ENCODE measurements at places on chromosomes 2 and 18. TPM values are rescaled to one million over a fixed set of nuclear protein-coding genes. Genes with fewer than 3 reads are reported as not detected.

DNA sequence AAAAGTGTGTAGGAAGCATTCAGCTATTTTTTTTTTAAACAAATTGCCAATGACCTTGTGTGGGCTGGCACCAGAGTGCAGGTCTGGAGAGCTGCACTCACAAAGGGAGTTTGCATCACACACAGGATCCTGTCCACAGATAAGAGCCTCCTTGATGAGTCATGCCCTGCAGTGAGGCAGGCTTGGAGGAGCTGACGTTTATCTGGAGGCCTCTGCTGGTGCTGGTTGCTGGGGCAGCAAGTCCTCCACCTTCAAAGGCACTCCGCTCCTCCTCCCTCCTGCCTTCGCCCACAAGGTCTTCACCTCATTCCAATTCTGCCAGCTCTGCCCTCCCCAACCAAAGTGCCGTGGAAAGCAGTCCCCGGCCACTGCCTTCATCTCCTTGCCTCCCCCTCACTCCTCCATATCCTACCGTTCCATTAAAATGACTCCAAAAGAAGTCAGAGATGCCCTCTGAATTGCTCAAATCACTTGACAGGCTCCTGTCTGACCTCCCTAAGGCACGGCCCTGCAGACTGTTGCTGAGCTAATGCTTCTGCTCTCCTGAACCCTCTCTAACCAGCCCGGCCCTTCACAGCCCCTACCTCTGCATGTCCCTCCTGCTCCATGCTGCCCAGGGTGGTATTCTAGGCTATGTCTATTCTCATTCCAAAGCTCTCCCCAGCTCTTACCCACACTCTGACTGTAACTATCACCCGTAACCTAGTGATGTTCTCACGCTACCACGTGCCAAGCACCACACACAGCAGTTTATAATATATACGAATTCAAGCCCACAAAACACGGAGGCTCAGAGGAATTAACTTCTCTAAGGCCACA, 30.9 kb downstream of the LONRF2 start:
- no peak overlapping the region for H3K27ac ChIP-seq
- H3K4me1 ChIP-seq = peaks cover 7% of the 10 kb centered on the region
- H3K36me3 ChIP-seq = peaks cover 10% of the 10 kb centered on the region

- no peak overlapping the region for H3K27ac ChIP-seq
- DNase-seq = no peak
- no peak overlapping the region for H3K4me3 ChIP-seq
- H3K36me3 ChIP-seq = no peaks in the 10 kb centered on the region
- no peaks in the 10 kb centered on the region for H3K27me3 ChIP-seq
Observed at GRCh38 chr2:187644486-187644885, 90.3 kb upstream of the TFPI start.

- H3K4me1 ChIP-seq = peaks cover 10% of the 10 kb centered on the region
- H3K4me3 ChIP-seq = no peak overlapping the region
- no peak for DNase-seq
- H3K27me3 ChIP-seq = no peaks in the 10 kb centered on the region
Observed at GRCh38 chr2:10325278-10326145, 22.8 kb downstream of the HPCAL1 start.

DNA sequence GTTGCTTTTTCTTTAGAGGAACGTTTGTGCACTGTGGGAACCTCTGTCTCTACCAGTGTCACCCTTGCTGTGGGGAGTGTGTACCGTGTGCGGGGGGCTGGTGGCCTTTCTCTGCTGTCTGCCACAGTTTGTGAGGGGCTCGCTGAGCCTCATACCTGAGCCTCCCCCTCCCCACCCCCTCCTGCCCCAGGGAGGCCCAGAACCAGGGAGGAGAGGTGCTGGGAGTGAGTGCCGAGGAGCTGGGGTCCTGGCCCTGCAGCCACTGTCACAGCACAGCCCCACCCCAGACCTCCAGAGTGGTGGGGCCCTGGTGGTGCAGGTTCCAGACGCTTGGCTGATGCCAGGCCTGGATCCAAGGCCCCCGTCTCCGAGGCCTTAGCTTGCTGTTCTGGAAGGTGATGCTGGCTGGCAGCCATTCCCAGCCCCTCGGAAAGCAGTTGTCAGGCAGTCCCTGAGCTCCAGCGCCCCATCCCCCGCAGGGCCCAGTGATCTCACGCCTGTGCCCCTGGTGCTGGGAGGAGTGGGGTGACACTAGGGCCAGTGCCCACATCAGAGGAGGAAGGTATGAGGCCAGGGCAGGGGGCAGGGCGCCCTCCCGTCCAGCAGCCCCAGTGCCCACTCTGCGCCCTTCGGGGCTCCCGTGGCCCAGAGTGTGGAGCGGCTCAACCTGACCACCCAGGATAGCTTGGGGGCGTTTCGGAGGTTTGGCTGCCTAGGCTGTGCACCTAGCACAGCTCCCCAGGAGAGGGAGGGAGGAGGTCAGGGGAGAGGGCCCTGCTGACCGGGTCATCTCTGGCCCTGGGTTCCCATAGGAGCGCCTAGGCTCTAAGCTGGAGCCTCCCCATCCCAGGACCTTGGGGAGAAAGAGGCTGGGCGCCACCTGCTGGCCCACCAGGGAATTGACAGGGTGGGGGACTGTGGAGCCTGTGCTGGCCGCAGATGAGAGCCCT, 53.0 kb upstream of the ALPP start:
- no peaks in the 10 kb centered on the region for H3K4me1 ChIP-seq
- no peak overlapping the region for H3K27ac ChIP-seq
- DNase-seq = no peak
- H3K27me3 ChIP-seq = no peaks in the 10 kb centered on the region
- no peak overlapping the region for H3K4me3 ChIP-seq

DNA sequence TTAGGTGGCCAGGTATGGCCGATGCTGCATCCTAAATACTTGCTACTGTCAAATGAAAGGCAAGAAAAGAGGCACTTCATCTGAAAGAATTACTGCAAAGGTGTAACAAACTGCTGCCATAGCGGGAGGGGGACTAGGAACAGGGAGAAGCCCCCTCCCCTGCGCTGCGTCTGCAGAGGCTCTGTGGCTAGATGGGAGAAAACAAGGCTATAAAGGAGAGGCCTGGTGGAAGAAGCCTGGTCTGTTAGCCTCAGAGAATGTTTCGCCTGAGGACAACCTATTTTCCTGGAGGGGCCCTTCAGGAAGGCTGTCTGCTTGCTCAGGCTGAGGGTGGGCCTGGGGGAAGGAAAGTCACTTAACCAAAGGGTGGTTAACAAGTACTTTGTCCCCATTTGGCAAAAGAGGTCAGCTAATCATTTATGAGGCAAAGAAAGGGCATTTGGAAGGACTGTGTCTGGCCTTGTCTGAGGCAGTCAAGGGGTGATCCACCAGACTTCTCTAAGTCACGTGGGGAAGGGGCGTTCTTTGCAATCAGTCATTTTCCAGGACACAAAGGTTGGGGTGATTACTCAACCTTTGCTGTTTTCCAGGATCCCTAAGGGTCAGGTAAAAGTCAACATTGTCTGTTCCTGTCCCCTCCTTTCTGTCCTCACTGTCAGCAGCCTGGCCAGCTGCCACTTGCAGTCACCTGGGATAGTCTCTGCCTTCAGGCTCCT, 103.0 kb upstream of the TMEM200C start:
- H3K27me3 ChIP-seq = no peaks in the 10 kb centered on the region
- no peak overlapping the region for H3K27ac ChIP-seq
- H3K4me1 ChIP-seq = no peaks in the 10 kb centered on the region
- H3K4me3 ChIP-seq = no peak overlapping the region
- DNase-seq = no peak

DNA sequence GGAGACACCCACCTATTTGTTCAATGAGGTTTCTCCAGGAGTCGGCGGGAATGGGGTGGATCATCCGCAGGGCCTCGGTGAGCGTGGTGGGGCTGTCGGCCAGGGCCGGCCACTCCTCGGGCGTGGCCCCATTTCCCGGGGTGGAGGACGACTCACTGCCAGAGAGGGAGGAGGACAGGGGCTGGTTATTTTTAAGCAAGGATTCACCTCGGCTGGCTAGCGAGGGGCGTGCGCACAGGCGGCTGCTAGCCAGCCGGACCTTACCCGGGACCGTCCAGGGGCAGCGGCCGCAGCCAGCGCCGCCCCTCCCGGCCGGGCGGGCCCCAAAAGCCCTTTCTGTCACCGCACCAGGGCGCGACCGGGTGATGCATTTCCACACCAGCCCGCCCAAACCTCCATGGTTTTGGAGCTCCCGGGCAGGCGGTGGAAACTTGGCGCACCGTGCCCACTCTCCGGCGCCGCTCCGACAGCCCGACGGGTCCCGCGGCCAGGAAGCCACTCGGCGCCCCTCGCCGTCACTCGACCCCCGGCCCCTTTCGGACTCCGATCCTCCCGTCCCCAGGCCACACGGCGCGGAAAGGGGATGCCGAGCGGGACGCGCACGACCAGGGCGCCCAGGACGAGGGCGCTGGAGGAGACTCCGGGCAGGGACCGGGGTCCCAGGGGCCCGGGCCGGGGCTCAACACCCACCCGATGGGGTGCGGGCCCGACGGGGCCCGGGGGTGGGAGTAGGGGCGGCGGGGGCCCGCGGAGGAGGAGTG, 57.1 kb downstream of the SNORC start:
- no peak for DNase-seq
- H3K4me1 ChIP-seq = peaks cover 6% of the 10 kb centered on the region
- H3K36me3 ChIP-seq = no peaks in the 10 kb centered on the region

DNA sequence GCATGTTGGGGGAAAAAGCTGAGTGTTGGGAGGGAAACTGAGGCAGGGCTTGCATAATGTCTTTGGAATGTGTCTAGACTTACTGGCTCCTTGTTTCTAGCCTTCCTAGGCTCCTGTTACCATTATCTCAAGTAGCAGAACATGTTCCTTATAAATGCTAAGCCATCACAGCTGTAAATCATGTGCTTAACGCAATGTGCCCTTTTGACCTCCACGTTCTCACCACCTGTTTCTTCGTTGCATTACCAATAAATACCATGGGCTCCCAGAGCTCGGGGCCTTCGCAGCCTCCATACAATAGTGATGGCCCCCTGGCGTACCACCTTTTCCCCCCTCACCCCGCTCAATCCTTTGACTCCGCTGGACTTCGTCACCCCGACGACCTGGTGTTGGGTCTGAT, 54.0 kb upstream of the CWC22 start:
- no peaks in the 10 kb centered on the region for H3K4me1 ChIP-seq
- H3K4me3 ChIP-seq = no peak overlapping the region
- H3K27ac ChIP-seq = no peak overlapping the region
- no peaks in the 10 kb centered on the region for H3K27me3 ChIP-seq
- no peaks in the 10 kb centered on the region for H3K36me3 ChIP-seq

DNA sequence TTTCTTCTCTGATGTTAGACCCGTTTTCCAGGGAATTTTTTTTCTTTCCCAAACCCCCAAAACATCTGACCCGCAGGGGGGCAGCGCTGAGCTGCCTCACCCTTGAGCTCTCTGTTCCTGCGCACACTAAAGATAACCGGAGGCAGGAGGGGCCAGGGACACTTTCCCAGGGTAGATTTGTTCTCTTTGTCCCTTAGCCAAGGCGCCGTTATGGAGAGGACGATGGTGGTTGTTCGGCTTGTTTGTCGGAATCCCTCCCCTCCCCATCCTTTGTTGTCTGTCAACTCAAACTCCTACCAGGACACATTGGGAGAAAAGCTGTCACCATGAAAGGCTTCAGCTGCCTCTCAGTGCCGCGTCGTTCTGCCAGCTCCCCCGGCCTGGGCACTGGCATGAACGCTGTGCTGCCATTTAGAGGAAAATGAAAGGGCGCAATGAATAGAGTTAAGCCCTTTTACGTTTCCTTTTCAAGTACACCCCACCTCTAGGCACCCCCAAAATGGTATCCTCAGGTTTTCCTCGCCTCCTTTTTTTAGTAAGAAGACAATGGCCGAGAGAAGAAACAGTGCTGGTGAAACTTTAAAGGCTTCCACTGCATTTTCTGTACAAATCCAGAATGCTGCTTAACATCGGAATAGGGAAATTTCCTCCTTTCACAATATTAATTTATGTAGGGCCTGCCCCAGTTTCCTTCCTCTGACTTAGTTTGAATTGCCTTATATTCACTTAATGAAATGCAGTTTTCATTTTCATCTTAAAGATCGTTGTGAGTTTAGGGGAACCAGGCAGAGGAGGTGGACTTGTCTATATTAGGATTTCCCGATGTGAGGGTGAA, 62.1 kb downstream of the RND3 start:
- no peaks in the 10 kb centered on the region for H3K36me3 ChIP-seq
- DNase-seq = no peak
- H3K4me1 ChIP-seq = no peaks in the 10 kb centered on the region
- H3K27ac ChIP-seq = no peak overlapping the region

GRCh38 chr2:69099541-69099940, 86.6 kb downstream of the ANTXR1 start:
- H3K27me3 ChIP-seq = no peaks in the 10 kb centered on the region
- peaks cover 51% of the 10 kb centered on the region for H3K4me1 ChIP-seq
- H3K4me3 ChIP-seq = no peak overlapping the region

- no peak overlapping the region for H3K27ac ChIP-seq
- no peaks in the 10 kb centered on the region for H3K27me3 ChIP-seq
- H3K4me3 ChIP-seq = no peak overlapping the region
- H3K36me3 ChIP-seq = no peaks in the 10 kb centered on the region
- DNase-seq = no peak
Observed at GRCh38 chr2:11508279-11508678, 25.6 kb upstream of the GREB1 start.

- H3K4me1 ChIP-seq = peaks cover 75% of the 10 kb centered on the region
- no peak overlapping the region for H3K4me3 ChIP-seq
Observed at GRCh38 chr2:19673213-19673791, 228.5 kb downstream of the TTC32 start.

DNA sequence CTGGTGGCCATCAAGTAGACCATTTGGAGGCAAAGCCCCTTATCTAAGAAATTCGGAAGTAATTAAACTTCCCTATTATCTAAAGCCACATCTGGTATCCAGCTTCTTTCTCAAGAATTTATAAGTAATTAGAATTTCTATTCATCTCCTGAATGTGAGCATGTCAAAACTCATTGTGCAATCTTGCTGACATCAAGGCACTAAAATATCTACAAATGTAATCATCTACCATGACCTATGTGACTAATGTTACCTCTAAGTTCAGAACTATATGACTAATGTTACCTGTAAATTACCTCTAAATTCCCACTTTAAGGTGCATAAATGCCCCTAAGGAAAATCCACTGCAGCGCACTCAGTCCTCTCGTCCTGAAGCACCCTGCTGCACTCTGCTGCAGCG, 773.0 kb downstream of the CPS1 start:
- no peak overlapping the region for H3K27ac ChIP-seq
- H3K36me3 ChIP-seq = no peaks in the 10 kb centered on the region
- H3K4me3 ChIP-seq = no peak overlapping the region
- H3K27me3 ChIP-seq = no peaks in the 10 kb centered on the region
- no peak for DNase-seq

GALR1 gene
- under 0.01 TPM for total RNA-seq

SGPP2 gene
- total RNA-seq = 0.28 TPM

GREB1L gene
- total RNA-seq = 12.7 TPM

SETBP1 gene
- 50.2 TPM for total RNA-seq

Data from thoracic aorta (tissue), 2 donors.